ENCODE measurements at places on chromosomes 3 and 15.

DNA sequence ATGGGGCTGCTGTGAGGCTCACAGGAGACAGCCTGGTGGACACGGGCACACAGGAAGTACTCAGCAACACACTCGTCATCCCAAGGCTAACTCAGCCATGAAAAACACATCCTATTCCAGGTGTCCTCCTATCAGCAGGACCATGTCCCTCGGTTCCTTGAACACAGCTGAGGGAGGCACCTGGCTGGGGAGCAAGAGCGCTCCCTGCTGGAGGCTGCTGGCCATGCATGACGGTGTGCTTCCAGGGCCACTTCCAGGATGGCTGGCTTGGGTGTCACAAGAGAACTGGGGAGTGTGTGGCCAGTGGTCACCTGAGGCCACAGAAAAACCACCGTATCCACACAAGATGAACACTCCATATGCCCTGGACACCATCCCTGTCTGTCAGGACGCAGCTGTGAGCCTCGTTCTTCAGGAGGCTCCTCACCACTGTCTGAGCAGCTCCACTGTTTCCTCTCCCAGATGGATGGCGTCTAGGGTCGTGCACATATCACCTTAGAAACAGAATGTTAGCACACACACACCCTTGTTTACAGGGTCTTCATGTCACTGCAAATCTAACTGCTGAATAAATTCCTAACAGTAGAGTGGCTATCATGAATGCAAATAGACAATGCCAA, 31.0 kb downstream of the POC1A start:
- peak; percentile 75 for DNase-seq

DNA sequence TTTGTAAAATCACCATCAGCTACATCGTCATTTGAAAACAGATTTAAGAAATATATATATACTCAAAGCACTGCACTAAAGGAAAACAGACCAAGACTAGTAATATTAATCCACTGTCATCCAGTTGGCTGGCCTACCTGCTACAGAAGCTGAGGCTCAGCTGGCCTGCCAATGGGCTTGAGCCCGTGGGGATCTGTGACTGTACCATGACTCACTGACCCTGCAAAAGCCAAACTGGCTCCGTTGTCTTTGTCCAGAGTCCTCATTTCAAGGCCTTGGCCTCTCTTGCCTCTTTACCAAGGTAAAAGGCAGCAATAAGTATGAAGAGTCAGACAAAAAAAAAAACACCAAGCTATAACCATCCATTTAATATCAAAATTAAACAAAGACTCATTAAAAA, 463.5 kb upstream of the RASGRP1 start:
- no peak for DNase-seq

GRCh38 chr15:72570059-72570458, 84.4 kb upstream of the GOLGA6B start:
- DNase-seq: no peak

GRCh38 chr3:101340591-101340990, 20.2 kb upstream of the IMPG2 start:
- DNase-seq: no peak

GRCh38 chr15:74964794-74965193, 8.2 kb upstream of the RPP25 start:
- no peak for DNase-seq

DNA sequence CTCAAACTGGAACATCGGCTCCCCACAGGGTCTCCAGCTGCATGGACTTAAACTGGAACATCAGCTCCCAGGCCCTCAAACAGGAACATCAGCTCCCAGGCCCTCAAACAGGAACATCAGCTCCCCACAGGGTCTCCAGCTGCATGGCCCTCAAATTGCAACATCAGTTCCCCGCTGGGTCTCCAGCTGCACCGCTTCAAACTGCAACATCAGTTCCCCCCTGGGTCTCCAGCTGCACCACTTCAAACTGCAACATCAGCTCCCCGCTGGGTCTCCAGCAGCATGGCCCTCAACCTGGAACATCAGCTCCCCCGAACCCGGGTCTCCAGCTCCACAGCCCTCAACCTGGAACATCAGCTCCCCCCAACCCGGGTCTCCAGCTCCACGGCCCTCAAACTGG, 82.0 kb downstream of the TFRC start:
- DNase-seq: no peak

DNA sequence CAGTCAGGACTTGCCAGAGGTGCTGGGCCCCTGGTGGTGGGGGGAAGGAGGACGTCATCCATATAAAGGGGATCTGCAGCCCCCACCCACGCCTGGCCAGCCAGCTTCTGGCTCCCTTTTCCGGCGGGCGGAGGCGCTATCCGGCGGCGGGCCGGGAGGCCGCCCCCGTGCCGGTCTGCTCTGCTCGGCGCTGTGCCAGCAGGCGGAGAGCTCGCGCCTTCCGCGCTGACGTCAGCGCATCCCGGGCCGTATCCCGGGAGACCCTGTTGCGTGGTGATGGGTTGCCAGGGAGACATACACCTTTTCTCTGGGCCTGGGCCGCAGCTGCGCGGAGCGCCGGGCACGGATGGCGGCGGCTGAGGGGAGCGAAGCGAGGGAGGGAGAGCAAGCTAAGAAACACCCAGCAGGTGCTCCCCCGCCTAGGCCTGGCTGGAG, 1.1 kb downstream of the FAM131A start:
- no peak for DNase-seq

DNA sequence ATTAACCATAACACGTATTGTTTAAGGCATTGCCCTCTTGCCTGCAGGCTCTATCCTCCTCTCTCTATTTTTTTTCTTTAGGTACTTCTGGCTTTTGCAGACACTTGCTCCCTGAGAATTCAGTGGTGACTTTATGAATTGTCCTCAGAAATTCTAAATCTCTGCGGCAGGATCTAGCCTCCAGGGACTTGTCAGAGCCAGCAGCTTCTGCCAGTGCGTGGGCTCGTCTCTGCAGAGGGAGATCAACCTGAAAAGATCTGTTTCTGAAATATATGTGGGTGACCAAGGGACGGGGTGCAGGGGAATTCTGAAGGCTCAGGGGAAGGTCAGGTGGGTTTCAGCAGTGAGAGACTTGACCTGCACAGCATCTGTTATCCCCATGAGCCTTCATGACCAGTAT, 326.1 kb upstream of the LRRFIP2 start:
- DNase-seq: no peak

- no peak for DNase-seq
Measured at GRCh38 chr3:24510030-24510648, 15.5 kb upstream of the THRB start.

DNA sequence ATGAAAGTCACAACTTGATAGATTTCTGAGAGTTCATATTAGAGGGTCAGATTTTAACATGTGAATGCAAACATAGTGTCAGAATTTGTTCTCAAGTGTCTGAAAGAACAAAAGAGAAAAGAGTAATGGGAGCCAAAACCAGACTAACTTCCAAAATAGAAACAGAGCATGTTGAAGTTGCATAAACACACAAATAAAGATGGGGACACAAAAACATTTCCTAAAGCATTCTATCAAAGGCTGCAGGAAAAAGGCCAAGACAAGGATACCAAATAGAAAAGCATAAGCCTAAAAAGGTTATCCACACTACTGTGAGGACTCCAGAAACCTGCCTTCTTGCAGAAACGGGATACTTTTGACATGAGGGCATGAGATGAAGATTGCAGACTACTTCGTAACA, 2.8 kb downstream of the FHIT start:
- DNase-seq: no peak

DNA sequence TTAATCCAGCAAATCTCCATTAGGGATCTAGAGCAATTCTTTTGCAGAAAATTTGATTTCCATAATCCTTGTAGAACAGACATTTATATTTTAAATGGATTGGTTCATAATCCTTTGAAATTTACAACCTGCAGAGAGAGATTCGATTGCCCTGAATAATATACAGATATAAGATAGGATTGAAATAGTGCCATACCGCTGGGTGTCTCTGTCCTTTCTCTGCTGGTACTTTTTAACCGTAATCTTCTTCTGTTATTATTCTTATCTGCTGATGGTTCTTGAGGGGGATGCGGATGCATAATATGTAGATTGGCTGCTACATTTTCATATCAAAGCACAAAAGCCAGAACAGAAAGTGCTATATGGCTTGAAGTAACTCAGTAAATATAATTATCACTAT, 182.2 kb downstream of the CFAP20DC start:
- no peak for DNase-seq

DNA sequence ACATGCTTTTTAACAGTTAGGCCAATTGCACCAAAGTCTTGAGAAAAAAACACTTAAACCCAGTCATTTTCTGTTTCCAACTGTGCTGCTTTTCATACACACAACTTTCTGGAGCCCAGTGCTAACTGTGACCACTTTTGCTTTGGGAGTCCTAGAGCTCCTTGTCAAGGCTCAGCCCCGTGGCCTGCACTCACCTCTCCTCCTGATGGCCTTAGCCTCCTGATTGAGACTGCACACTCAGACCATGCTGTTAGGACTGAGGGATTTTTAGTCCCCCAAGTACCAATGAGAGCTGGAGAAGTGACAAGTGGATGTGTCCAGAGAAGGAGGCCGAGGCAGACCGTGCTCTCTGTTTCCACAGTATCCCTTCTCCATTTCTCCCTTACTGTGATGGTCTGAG, 15.2 kb upstream of the RARRES1 start:
- DNase-seq: no peak

DNA sequence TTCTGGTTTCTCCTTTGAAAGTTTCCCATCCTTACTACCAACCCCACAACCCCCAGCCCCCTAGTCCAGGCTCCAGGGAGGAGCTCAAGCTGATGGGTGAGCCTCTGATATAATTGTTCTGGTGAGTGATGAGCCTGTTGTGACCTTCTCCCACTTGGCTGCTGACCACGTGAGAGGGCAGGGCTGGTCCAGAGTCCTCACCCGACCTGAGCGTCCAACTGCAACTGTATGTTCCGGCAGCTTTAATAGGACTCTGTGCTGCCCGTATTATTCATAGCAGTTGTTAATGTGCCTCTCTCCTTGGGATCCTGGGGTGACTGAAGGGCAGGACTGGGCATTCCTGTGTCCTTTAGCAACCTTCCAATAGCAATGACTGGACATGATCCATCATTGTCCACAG, 56.2 kb downstream of the B3GNT5 start:
- no peak for DNase-seq

- no peak for DNase-seq
Measured at GRCh38 chr15:89459271-89460038, 36.9 kb downstream of the RHCG start.

GRCh38 chr15:72229076-72229946, 1.7 kb downstream of the PKM start:
- peak; percentile 53 for DNase-seq

DNA sequence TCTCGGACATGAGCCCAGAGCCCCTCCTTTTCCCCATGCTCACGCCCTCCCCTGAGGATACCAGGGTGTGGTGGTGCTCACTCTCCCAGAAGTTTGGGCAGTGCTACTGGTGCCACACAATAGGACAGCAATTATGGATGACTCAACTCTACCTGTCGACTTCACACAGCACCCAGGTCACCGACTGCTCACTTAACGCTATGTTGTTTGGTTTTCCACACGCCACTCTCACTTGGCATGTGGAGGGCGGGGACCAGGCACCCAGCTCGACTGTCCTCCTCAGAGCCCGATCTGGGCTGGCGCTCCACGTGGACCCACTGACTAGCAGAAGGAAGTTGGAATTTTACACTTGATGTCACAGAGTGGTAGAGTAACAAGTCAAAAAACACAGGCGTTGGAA, 30.9 kb downstream of the STIMATE start:
- no peak for DNase-seq

GRCh38 chr3:171194965-171195364, 168.4 kb upstream of the SLC2A2 start:
- no peak for DNase-seq

DNA sequence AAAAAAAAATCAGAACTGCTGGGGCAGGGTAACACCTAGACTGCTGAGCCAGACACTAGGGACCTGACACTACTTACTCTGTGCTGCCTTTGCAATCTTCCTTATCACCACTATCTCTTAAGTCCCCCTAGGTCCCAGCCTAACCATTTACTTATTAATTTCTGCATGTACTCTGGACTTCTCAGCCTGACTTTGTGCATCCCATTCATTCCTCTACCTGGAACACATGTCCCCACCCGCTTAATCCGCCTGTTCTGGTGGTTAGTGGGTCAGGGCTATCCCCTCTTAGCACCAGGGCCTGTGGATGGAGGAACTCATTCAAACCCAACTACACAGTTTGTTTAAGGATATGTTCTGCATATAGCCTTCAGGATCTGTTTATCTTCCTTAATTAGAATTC, 5.0 kb upstream of the CACNA1D start:
- DNase-seq: no peak

DNA sequence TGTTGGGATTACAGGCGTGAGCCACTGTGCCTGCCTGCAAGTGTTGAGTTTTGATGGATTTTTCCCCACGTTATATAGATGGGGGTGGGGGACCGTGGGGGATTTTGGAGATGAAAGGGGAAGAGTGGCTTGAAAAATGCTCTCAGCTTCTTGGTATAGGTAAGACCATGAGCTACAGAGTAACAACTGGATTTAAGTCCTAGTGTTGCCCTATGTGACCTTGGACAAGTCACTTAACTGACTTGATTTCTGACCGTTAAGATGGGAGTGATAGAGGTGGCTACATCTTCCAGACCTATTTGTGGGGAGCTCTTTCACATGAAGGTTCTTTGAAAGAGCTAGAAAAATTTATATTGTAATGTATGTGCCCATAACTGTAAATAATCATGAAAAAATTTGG, 13.3 kb downstream of the TRIM71 start:
- no peak for DNase-seq

DNA sequence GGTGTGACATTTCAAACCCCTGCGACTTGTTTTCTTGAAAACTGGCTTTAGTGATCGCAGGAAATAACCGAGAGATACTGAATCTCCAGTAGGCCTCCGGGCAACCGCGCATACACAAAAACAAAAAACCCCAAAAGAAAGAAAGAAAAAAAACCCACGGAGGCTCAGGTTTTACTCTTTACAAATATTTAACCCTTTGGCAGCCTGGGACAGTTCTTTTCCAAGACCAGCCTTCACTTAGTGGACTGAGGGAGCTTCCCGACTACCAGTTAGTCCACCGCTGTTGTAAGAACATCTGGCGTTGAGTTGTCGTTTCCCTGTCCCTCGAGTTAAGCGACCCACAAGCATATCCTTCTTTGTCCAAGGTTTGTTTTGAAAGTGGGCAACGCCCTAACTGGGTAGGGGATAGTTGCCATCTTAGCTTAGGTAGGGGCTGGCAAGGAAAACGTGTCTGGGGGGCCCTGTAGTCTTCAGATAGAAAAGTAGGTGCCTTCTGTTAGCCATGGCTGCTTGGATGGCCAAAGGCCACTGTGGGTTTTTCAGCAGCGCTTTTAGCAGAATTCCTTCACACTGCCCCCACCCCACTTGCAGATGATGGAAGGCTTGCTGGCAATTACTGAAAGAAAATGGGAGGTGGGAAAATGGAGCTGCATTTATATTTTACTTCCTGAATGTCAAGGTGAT, 6.9 kb downstream of the ISL2 start:
- DNase-seq: no peak

DNA sequence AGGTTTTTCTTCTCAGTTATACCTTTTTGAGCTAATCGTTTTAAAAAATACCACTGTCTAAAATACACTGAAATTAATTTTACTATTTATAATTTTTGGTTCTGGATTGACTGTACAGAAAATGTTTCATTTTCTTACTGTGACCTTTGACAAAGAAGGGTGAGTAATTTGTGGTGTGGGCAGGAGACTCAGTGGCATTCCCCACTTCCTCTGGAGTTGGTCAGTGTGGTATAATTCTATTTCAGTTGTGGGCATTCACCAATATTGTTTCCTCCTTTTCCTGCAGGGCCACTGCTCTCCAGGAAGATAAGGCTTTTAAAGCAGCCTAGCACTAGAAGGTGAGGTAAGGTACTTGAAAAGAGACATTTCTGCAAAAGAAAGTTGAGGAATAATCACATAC, 6.5 kb downstream of the DAG1 start:
- DNase-seq: no peak

GRCh38 chr15:77042955-77043920, 27.7 kb downstream of the TSPAN3 start:
- no peak for DNase-seq

All from CD4-positive, alpha-beta T cell treated with Interleukin-6 at 100 ng/mL for 8 hours (primary cell).